Activated CD8-positive, alpha-beta memory T cell treated with anti-CD3 and anti-CD28 coated beads for 48 hours (primary cell): ENCODE measurements at places on chromosomes 16 and 17.
A peak's percentile ranks its signal among the peaks of the same experiment; 100 is the strongest.

DNA sequence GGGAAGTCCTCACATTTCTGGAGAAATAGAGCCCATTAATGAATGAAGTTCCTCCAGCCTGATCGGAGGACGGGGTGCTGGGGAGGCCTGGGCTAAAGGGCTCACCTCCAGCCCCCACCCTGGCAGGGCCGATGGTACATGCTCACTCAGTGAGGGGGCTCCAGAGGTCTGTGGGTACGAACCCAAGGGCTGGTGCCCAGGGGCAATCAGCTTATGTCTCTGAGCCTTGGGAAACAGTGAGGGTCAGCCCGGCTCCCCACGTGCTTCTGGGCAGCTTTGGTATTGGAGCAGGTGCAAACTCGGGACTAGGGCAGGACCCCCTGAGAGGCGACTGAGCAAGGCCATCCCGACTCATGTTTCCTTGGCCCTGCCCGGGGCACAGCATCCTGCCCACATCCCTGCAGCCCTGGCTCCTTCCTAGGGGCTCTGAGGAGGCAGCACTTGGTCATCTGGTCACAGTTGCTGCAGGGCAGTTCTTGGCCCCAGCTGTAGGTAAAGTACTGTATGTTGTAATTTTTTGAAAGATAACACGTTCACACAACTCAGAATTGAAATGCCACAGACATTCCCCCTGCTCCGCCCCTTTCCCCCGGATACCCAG lies 969 bp upstream of the CETP start:
- no peak for DNase-seq

GRCh38 chr17:20083156-20083859 lies 74.1 kb downstream of the SPECC1 start:
- DNase-seq, result no peak

DNA sequence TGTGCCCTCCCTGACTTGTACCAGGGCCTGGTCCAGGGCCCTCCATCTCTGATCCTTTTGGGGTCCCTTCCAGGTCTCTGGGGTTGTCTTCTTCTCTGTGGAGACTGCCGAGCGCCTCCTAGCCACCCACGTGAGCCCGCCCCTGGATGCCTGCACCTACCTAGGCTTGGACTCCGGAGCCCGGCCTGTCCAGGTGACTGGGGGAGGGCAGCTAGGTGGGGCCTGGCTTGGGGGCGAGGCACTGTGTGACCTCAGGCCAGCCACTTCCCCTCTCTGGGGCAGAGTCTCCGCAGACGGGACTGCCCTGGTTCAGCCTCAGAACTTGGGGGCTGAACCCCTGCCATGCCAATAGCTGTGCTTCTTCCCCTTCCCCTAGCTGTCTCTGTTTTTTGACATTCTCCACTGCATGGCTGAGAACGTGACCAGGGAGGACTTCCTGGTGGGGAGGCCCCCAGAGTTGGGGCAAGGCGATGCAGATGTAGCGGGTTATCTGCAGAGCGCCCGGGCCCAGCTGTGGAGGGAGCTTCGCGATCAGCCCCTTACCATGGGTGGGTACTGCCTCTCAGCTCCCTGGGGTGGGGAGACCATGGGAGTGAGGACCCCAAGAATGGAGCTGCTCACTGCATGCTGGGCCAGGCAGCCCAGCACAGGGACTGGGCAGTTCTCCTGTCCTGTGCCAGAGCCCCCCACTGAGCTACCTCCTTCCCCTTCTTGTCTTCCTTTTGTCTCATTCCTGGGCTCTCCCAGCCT lies 14.6 kb downstream of the FCSK start:
- no peak for DNase-seq

DNA sequence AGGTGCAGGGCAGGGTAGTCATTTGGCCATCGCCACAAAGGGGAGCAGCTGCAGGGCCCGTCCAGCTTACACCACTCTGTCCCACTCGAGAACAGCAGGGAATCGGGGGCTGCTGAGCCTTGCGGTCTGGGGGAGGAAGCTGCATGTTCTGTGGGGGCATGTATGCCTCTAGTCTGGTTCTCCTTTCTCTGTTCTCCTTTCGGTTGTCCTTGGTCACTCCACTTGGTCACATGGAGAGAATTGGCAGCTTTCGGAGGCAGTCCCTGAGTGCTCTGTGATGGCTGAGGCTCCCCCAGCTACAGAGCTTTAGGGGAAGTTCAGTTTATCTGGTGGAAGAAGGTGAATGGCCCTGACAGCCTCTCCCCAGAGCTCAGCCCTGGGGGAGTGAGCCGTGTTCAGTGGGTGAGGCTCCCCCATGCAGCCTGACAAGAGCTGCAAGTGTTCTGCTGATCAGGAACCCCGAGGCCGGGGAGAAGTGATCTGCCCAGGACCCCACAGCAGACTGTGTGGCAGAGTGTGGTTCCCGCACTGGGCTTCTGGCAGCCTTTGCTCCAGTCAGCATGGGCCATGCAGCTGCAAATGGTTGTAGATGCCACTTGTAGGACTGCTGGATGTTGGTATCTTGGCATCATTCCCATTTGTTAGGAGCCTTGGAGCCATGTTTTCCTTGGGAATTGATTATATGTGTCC lies 22.3 kb upstream of the SMPD3 start:
- no peak for DNase-seq

DNA sequence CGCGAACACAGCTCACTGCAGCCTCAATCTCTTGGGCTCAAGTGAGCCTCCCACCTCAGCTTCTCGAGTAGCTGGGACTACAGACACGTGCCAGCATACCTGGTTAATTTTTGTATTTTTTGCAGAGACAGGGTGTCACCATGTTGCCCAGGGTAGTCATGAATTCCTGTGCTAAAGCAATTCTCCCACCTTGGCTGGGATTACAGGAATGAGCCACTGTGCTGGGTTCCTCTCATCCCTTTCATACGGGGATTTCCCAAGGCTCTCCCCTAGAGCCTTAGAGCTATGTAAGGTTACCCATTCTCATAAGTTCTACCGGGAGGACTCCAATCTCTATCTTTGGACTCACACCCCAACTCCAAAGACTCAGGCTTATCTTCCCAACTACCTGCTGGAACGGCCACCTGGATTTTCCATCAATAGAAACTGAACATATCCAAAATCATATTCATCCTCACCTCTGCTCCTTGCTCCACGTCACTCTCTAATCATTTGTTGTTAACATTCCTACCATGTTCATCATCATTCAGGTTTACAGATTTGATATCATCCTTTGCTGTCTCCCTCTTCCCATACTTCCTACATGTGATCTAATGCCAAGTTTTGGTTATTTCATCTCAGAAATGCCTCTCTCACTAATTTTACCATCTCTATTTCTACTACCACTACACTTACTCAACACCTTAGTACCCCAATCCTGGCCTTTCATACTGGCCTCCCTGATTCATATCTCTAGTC lies 92.5 kb downstream of the NCOR1 start:
- no peak for DNase-seq

GRCh38 chr17:76830987-76831715 lies 37.1 kb upstream of the MGAT5B start:
- DNase-seq, result no peak

DNA sequence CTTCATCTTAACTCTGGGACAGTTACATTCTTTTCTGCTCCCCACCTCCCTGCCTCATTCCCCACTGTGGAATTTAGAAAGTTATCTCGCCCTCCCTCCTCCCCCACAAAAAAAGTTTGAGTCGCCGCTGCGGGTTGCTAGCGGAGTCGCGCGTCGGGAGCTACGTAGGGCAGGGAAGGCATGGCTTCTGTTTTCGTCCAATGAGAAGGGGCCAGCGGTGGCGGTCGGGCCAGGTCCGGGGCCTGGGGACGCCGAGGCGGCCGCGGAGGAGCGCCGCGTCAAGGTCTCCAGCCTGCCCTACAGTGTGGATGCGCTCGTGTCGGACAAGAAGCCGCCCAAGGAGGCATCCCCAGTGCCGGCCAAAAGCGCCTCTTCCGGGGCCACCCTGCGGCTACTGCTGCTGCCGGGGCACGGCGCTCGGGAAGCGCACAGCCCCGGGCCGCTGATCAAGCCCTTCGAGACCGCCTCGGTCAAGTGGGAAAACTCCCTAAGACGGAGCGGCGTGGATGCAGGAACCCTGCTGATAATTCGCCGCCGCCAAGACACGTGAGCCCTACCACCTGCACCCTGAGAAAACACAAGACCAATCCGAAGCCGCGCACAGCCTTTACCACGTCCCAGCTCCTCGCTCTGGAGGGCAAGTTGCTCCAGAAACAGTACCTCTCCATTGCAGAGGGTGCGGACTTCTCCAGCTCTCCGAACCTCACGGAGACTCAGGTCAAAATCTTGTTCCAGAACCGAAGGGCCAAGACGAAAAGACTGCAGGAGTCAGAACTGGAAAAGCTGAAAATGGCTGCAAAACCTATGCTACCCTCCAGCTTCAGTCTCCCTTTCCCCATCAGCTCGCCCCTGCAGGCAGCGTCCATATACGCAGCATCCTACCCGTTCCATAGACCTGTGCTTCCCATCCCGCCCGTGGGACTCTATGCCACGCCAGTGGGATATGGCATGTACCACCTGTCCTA lies 8.9 kb downstream of the OR4D1 start:
- DNase-seq, result peak; percentile 27

DNA sequence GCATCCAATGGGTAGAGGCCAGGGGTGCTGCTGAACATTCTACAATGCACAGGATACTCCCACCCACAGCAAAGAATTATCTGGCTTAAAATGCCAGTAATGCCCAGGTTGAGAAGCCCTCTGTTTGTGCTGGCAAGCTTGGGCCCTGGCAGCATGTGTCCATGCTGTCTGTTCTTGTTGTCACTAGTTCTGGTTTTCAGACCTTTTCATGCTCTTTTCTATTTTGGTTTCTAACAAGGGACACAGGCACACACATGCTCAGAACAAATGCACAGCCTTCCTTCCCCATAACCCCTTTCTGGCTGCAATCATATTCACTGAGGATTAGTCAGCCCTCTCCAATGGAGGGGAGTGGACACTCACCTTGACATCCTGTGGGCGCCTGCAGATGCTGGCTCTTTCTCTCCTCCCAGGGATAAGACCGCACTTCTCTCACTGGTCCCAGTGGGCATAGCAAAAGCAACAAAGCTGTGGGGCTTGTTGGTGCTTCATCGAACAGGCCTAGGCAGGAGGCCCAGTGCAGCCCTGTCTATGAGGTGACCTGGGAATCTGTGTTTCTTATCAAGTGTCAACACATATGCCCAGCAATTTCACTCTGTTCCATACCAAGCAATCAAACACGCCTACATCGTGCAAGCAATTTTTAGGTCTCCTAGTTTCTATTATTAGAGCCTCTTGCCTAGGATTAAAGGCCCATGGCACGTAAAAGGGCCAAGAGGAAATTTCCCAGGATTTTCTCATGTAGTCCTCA lies 271.1 kb upstream of the CCL2 start:
- DNase-seq, result no peak

- no peak for DNase-seq
Observed at GRCh38 chr16:79988721-79989220, 388.2 kb upstream of the MAF start.

GRCh38 chr17:38595892-38596291 lies 9.9 kb downstream of the SRCIN1 start:
- no peak for DNase-seq

DNA sequence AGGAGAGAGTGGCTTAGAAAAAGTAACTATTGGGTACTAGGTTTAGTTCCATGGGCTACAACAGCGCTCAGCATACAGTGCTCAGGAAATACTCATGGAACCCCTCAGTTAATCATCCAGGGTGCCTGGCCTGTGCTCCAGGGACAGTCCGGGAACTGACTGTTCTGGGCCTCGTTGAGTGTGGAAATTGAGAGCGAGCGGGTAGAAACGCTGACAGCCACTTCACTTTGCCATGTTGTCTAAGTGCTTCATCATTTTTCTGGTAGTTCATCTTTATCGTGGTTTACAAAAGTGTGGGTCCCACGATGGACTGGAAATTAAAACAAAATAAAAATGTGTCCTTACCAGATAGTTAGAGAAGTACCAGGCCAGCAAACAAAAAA lies 31.6 kb upstream of the DNAH17 start:
- no peak for DNase-seq
